ENCODE measurements at places on chromosomes 2 and 18.

GRCh38 chr2:237966250-237966564 lies 607 bp upstream of the UBE2F start:
- no peak for DNase-seq

DNA sequence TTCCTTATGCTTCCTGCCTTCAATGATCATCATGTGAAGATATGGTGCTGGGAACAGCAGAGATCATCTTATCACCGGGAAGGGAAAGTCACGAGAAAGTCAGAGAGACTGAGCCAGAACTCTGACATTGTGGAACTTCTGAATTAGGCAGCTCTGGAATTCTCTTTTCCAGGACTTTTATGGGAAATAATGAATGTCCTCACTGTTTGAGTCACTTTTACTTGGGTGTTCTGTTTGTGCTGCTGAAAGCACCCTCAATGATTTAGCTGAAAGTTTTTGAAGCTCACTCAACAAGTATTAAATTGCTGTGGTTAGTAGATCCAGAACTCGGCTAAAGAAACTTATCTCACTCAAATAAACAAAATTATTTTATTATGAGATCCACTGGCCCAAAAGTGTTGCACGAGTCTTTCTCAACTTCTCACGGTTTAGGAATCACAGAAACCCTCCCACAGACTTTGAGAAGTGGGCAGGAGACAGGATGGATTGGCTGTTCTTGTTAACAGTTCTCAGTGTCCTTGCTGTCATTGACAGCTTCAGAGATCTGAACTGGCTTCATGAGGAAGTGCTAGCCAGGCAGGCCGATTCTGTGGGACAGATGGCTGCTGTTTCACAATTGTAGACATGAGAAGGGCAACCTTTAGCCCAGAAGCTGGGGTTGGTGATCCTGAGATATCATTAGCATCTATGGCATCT lies 26.4 kb upstream of the ATRAID start:
- DNase-seq = peak; percentile 69

- no peak for DNase-seq
These were observed 253.0 kb upstream of the CNTNAP5 start for GRCh38 chr2:123771928-123772632.

GRCh38 chr2:108911401-108911800 lies 77.6 kb downstream of the EDAR start:
- DNase-seq = no peak

DNA sequence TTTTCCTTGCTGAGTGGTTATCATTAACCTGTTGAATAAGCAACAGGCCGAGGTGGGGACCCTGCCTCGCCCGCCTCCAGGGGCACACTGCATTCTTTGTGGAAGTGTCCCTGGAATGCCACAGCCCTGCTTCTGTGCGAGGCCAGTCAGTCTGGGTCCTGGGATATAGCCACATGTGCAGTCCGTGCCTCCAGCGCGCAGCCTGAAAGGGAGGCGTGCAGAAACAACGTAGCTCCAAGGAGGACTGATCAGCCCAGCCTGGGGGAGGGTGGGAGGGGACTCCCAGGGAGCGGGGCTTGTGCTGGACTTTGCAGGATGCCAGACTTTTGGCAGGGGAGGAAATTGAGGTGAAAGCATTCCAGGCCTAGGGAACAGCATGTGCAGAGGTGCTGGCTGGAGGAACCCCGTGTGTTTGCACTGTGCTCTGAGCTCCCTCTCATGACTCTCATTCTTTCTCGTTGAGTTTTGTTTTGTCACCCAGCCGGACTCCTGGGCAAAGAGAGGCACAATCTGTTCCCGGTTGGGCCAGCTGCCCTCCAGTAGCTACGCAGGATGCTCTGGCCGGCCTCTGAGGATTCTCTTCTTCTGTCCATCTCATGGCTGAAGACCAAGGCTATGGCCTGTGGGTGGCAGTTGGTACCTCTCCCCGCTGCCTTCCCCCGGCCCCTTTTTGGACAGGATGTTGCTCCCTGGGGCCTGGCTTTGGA lies 39.7 kb downstream of the HPCAL1 start:
- DNase-seq = no peak

GRCh38 chr2:26020231-26020640 lies 13.6 kb upstream of the RAB10 start:
- no peak for DNase-seq

DNA sequence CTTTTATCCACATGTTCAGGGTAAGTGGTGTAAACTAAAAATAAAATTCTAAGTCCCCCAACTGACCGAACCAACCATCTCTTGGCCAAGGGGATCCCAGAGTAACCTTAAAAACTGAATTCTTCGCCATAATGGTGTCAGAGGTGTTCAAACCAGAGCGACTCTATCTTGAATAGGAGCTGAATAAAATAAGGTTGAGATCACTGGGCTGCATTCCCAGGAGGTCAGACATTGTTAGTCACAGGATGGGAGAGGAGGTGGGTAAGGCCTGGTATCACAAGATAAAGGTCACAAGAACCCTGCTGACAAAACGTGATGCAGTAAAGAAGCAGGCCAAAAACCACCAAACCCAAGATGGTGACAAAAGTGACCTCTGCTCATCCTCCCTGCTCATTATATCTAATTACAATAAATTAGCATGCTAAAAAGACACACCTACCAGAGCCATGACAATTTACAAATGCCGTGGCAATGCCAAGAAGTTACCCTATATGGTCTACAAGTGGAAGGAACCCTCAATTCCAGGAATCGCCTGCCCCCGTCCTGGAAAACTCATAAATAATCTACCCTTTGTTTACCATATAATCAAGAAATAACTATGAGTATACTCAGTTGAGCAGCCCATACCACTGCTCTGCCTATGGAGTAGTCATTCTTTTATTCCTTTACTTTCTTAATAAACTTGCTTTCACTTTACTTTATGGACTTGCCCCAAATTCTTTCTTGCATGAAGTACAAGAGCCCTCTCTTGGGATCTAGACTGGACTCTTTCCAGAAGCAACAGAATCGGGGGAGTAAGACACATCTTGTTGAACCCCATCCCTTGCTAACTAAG lies 302.4 kb downstream of the STK39 start:
- DNase-seq = peak; percentile 39

- no peak for DNase-seq
These were observed 809.9 kb downstream of the TSN start for GRCh38 chr2:122565364-122565763.

GRCh38 chr2:206263959-206264603 lies 10.4 kb upstream of the ZDBF2 start:
- no peak for DNase-seq

GRCh38 chr2:47344890-47345589 lies 57.9 kb upstream of the MSH2 start:
- peak; percentile 60 for DNase-seq

- DNase-seq = no peak
These were observed 29.7 kb upstream of the ALLC start for GRCh38 chr2:3628241-3628679.

- DNase-seq = no peak
These were observed 129.2 kb upstream of the PTPRM start for GRCh38 chr18:7437870-7438269.

DNA sequence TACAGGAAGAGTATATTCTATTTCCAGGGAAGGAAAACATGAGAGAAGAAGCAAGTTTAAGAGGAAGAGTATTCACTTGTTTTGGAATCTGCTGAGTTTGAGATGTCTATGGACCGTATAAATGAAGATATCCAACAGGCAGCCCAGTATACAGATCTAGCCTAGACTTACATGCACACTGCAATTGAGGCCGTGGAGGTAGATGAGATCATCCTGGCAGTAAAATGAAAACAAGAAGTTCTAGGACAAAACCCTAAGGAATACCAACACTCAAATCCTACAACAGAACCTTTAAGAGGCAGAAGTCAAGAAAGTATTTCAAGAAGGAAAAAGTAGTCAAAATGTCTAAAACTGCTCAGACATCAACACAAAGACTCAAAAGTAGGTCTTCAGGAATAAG lies 16.0 kb downstream of the GRB14 start:
- DNase-seq = no peak

DNA sequence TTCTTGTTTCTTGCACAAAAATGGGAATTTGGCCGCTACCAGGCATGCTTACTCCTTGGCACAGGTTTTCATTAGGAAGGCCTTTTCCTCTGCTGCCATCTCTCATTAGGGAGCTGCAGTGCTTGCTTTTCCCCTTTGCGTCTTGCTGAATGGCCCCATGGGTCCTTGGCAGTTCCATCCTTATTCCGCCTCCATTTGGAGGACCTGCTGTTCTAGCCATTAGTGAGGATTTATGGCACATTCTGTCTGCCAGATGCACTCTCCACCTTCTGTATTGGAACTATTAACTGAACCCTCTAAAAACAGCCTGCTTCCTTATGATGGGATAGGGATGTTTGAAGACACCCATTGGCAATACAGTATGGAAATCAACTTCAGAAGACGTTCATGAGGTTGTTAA lies 103.5 kb upstream of the NOSTRIN start:
- no peak for DNase-seq

- DNase-seq = no peak
These were observed 650.4 kb downstream of the RNF144A start for GRCh38 chr2:7567646-7568045.

GRCh38 chr2:239685556-239685955 lies 284.7 kb upstream of the HDAC4 start:
- DNase-seq = no peak

- peak; percentile 46 for DNase-seq
These were observed 33.9 kb upstream of the CCDC102B start for GRCh38 chr18:68764016-68764415.

DNA sequence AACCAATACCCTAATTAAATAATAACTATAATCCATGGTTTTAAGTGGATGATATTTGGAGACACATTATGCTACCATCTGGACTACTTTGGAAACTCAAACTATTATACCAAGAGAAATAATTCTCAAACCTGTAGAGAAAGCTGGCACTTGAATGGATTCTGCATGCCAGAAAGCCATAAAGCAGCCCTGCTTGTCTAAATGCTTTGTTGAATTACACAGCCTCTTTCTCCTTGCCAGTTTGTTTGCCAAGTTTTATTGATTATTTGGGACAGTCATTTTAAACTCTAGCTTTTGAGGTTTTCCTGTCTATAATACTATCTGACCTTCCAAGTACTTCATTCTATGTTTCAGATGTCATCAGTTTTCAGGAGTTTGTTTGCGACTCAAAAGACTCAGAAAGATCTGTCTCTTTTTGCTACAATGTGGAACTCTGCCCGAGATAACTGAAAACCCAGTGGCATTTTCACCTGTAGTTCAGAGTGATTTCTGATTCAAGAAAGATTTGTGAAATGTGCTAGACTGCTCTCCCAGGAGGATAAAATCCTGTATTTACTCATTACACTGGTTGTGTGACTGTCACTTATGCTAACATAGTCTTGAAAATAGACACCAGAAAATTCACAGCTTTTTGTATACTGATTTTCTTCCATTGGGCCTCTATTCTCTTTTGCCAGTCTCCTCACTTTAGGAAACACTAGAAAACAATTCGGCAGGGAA lies 29.2 kb upstream of the MBOAT2 start:
- no peak for DNase-seq

GRCh38 chr2:205605638-205606304 lies 76.5 kb upstream of the NRP2 start:
- DNase-seq = no peak

DNA sequence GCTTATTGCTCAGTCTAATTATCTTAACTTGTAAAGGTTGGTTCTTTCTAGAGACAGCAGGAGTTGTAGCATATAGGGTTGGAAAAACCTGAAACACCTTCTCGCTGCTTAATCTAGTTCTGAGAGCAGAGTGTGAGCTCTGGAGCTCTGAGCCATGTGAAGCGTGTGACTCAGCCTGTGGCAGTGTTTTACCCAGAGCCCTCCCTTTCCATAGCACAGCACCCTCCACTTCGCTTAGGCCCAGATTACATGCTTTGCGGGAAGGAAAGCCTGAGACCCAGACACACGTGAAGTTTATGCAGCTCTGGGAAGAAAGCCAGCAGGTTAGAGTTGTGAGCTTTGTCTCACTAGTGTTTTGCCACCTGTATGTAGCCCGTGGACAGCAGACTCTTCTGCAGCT lies 74.5 kb downstream of the INPP4A start:
- no peak for DNase-seq

DNA sequence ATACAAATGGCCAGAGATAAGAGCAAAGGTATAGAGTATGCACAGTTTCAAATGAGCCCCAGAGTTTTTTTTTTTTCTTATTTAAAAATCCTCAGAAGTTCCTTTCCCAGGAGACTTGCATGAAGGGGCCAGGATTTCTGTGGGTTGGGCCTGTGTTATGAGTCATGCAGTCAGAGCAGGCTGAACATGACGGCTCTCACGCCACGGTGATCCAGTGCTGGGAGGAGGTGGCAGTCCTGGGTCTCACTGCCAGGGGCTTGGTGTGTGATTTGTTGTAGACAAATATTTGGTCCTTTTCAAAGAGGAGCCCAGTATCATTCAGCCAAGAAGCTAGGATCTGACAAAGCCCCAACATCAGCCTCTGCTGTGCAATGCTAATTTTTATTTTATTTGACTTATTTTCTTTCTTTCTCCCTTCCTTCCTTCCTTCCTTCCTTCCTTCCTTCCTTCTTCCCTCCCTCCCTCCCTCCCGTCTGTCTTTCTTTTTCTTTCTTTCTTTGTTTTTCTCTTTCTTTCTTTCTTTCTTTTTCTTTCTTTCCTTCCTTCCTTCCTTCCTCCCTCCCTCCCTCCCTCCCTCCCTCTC lies 10.4 kb upstream of the KCNE4 start:
- peak; percentile 97 for DNase-seq

GRCh38 chr2:232338759-232339106 lies 39.8 kb upstream of the ALPP start:
- no peak for DNase-seq

- DNase-seq = no peak
These were observed 2.5 kb downstream of the CABLES1 start for GRCh38 chr18:23137788-23138216.

- no peak for DNase-seq
These were observed 104.9 kb downstream of the RPRM start for GRCh38 chr2:153373510-153374279.

DNA sequence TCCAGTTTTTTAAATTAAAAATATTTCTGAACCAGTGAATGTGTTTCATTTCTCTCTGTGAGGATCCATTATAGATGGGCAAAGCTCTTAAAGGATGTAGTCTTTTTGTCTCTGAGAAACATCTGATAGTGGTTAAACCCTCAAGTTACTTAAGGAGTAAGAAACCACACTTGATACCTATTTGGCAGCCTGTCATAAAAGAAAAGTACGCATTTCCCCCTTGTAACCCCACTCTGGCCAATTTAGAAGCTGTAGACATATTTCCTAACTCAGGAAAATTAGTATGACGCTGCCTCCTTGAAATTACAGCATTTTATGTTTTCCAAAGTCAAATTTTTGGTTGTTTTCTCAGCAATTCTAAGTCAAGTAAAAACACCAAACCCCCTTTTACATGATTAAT lies 2.0 kb downstream of the STAT4 start:
- DNase-seq = no peak

GRCh38 chr2:8541223-8541622 lies 140.6 kb upstream of the ID2 start:
- no peak for DNase-seq

- DNase-seq = peak; percentile 37
These were observed 19.3 kb downstream of the PPP4R1 start for GRCh38 chr18:9594823-9595596.

All from fibroblast of pulmonary artery (primary cell).